ENCODE measurements at places on chromosomes 5 and 9.

DNA sequence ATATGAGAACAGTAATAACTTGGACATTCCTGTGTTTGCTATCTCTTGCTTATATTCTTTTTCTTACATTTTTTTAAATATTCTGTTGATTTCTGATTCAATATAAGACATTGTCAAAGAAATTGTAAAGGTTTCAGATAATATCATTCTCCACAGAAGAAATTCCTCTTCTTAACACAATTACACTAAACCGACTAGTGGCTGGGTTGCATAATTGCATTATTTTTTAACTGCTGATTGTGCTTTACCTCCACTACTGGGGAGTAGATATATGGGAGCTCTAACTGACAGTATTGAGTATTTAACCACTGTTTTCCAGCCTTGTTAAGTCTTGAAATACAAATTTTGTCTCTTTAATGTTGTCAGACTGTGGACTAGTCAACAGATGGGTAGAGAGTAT lies 723.8 kb upstream of the EDIL3 start:
- DNase-seq: no peak

DNA sequence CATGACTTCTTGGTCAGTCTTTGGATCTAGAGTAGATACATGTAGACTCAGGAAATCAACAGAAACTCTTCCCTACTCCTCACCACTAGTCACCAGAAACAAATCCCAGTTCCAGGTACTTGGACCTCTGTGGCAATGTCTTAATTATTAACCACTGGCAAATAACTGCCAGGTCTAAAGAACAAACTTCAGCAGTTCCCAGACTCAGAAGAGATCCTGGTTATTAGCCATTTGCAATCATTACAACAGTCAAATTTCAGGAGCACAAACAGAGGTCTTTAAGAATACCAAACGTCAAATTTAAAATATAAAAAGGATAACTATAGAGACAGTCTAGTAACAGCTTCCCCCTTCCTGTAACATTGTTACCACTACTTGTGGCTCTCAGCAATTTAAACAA lies 10.2 kb downstream of the DIAPH1 start:
- no peak for DNase-seq

DNA sequence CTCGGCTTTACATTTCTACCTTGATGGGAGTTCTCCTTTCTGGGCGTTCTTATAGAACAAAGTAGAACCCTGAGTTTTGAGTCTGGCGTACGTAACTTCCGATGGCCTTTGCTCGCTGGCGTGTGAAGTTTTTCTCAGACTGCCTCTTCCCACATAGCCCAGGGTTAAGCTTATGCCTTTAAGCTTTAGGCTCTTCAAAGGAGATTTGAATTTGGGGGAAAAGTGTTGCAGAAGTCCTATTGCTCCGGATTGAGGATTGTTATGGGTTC lies 13.7 kb upstream of the FBP2 start:
- DNase-seq: no peak

- no peak for DNase-seq
Measured at GRCh38 chr5:10456583-10457420, 15.1 kb downstream of the ROPN1L start.

DNA sequence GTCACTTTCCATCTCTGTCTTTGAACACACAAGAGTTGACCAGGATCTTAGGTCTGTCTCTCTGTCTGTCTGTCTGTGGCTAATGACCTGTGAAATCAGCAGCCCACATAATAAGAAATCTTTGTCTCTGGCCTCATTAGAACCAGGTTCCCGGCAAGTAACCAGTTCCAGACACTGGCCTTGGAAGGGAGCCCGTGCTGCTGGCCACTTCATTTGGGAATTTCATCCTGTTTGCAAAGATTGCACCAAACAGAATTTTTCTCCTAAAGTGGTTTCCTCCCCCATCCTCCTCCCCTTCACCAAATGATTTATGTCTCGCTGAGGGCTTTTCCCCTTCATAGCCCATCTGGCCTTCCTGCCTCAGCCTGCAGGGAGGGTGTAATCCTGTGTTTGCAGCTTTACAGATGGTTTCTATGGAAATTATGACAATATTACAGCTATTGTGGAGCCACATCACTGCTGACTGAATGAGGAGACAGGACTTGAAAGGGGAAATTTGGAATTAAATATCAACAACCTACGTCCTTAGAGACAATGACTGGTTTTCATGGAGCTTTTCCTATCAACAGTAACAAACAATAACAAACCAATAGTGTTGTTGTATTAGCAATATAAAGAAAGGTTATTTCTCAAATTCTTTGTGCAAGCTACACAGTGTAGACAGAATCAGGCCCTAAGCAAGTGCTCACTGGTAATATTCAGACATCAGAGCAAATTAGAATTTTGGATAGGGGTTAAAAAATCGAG lies 25.7 kb downstream of the DPYSL3 start:
- DNase-seq: no peak

GRCh38 chr5:153623751-153624450 lies 133.4 kb downstream of the GRIA1 start:
- no peak for DNase-seq

DNA sequence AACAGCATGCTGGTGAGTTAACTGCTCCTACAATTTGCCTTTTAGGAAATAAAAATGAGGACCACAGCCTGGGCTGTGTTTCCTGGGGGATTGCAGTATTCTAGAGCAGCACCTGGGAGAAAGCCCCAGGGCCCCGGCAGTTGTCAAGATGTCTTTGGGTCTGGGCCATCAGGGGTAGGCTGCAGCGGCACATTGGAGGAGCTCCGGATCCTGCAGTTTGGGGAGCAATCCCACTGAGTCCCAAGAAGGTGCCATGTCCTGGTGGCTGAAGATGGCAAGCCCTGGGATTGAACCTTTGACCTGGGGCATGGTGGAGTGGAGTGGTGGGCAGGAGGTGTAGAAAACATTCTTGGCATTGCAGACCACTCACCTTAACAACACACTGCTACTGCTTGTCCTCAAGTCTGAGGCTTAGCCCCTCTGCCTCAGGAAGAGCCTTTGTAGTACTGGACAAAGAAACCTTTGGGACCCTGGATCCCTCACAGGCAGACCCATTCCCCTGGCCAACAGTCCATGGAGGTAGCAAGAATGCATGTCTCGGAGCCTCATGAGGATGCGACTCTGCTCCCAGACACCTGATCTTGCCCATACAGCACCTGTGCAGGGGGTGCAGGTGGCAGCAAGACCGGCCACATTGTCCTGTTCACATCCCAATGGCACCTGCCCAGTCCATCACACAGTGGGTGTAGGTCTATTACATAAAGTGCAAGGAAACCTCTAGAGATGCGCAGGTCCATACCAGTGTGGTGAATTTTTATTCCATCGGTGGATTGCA lies 159.1 kb upstream of the IRX2 start:
- DNase-seq: no peak

- DNase-seq: no peak
Measured at GRCh38 chr5:159179529-159180305, 29.6 kb downstream of the RNF145 start.

GRCh38 chr5:93941897-93942296 lies 200.5 kb upstream of the POU5F2 start:
- DNase-seq: no peak

DNA sequence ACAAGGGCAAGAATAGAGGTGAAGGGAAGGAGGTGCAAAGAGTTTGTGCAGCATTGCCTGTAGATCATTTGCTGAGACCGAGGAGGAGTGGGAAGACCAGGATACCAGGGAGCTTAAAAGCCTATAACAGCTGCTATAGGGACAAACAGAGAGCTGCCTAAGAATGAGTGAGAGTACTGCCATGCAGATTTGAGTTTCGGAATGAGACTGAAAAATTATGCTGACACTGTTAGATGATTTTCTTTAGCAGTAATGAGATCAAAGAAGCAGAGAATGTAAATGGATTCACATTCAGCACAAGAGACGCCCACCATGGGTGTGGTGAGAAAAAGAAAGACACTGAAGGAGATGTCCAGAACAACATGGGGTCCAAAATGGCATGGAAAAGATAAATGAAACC lies 69.7 kb downstream of the EPB41L4A start:
- DNase-seq: no peak

DNA sequence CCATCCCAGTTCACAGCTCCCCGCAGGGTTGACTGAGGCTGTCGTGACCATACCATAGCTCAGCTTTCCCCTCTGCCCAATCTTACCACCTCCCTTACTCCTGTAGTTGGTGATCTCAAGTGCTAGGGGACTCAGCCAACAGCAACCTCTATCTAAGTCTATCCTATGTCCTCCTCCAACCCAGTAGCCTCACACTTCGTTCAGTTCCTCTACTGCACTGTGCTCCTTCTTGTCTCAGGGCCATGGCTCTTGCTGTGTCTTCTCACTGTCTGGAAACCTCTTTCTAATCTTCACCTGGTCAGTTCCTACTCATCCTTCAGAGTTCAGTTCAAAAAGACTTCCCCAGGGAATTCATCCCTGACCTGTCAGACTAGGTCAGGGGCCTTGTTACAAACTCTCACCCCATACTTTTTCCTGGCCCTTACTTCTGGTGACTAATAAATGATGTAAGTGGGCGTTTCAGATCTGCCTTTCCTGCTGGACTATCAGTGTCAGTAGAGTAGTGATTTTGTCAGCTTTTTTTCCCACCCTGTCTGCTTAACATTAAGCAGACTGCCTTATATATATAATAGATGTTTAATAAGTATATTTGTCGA lies 53.6 kb upstream of the NR3C1 start:
- no peak for DNase-seq

DNA sequence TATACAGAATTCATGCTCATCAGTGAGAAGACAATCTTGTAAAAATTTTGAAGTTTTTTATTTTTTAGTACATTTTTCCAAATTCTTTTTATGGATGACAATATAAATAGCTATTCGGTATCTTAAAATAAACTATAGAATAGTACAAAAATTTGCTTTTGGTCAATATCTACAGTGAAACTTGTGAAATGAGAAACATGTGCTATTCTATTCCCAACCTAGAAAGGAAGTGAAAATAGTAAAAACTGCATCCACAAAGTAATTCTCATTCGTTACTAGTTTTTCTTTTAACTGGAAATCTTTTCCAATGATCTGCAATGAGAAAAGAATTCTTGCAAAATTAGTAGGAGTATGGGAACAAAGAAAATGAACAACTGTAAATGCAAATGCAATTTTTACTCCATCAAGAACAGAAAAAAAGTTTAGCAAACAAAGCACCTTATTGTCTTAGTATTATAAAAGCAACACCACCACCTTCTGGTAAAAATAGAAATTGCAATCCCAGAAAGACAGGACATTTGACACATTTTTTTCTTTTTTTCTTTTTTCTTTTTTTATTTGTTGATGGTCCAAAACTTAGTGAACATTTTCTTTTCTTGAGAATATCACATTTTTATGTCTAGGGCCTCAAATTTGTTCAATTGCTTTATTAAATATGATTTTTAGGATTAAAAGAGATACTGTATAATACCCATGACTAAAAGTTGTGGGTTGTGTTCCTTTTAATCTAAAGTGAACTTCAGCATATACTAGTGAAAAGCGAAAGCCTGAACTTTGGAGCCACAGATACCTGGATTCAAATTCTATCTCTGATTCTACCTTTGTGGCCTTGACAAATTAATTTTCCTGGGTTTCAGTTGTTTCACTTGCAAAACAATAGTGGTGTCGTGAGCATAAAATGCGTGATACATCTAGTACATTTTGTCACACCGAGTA lies 72.3 kb downstream of the SLCO4C1 start:
- no peak for DNase-seq

DNA sequence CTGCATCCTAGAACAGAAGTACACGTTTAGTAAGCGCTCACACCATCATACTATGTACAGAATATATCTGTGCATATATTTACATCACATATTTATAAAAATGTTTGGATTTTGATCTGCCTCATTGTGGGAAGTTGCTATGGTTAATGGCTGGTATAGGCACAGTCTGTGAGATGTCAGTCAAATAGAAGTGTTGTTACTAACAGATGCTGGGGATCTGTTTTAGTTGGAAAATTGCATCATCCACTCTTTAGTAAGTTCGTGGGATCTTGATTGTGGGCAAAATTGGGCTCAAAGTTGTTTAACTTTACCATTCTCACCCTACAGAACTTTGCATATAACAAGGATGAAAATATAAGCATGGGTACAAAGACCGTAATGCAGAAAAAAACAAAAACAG lies 76.4 kb upstream of the DPYSL3 start:
- no peak for DNase-seq

GRCh38 chr5:127228540-127229184 lies 61.9 kb upstream of the MEGF10 start:
- DNase-seq: no peak

DNA sequence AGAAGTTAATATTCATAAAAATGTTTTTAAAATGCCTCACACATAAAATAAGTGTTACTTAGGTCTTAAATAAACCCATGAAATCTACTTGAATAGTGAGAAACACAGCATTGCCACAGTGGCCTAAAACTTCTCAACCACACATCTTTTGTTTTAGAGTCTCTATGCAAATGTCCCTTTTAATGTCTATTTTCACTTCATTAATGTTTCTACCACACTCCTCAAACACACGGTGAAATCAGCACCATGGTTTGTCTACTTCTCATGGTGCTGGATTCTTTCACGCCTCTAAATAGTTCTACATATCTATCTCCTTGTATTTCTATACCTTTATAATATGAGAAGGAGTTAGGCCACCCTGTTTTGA lies 111.2 kb downstream of the EDIL3 start:
- no peak for DNase-seq

GRCh38 chr9:93096811-93097382 lies 880 bp downstream of the CARD19 start:
- no peak for DNase-seq

- no peak for DNase-seq
Measured at GRCh38 chr9:122031776-122032175, 61.3 kb downstream of the TTLL11 start.

GRCh38 chr9:3330792-3331420 lies 194.9 kb downstream of the RFX3 start:
- no peak for DNase-seq

DNA sequence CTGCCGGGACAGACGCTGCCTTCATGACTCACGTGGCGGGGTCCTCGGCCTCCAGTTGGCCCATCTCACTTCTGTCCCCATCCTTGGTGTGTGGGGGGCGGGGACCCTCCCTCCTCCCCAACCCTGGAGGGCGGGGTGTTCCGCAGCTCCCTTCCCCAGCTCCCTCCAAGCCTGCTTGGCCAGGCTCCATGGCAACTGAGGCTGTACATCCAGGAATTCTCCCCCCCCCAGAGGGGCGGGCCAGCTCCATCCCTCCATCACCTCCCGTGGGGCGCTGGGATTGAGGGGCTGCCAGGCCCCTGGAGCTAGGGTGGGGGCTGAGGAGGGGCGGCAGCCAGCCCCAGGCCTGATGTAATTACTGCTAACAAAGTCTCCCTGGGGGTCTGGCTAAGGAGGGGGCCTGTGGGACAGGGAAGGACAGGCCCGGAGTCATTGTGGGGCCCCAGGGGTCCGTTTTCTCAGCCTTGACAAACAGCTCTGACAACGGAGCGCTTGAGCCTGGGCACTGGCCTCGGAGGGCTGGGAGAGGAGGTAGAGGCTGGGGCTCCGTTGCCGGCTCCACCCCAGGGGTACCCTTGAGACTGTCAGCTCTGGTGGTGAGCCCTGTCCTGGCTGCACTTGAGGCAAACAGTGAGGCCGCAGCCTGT lies 8.0 kb downstream of the DIPK1B start:
- no peak for DNase-seq

DNA sequence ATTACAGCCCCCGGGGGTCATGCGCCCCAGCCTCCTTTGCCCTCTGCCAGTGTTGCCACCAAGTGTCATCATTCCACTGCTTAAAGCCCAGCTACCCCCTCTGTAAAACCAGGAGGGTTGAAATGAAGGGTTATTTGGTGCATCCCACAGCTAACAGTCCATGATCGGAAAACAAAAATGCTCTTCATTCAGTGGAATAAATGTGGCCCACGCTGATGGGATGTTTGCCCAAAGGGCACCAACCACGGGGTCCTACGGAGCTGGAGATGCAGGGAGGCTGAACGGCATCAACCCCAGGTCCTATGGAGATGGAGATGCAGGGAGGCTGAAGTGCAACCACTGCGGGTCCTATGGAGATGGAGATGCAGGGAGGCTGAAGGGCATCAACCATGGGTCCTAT lies 218.5 kb upstream of the IRX1 start:
- no peak for DNase-seq
